ENCODE measurements at places on chromosomes 3 and 15.

- DNase-seq = no peak
Measured at GRCh38 chr15:30979457-30979856, 12.0 kb downstream of the MTMR10 start.

- no peak for DNase-seq
Measured at GRCh38 chr15:27238209-27238608, 267.2 kb downstream of the GABRG3 start.

DNA sequence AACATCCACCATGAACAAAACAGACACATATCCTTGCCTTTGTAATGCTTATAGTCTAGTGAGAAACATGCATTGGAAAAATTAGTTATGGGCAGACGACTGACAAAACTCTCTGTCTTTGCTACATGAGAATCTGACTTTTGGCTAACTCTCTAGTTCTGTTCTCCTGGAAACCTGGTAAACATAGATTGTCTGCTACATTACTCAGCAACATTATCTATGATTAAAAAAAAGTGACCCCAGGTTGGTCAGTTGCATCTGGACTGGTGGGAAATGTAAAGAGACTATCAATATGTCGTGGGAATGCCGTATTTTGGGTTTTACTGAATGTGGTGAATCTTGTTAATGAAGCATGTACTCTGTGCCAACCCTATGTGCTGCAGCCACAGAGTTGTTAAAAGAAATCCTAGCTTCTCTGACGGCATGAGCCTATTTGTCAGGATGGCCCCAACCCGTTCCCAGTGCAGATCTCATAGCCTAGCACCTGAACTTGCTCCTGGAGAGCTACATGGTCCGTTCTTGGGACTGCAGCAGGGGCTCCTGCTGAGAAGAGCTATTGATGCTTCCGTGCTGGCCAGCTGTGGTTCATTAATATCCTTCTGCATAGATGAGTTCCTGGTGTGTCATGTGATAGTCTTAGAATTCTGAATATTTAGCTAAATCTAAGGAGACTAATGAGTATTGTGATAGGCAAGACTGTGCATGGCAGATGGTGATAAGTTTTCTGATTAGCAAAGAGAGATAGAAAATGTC, 311.7 kb upstream of the ZNF717 start:
- no peak for DNase-seq

GRCh38 chr3:23619705-23620637, 185.8 kb upstream of the UBE2E1 start:
- no peak for DNase-seq

GRCh38 chr3:87037652-87038051, 46.7 kb upstream of the VGLL3 start:
- no peak for DNase-seq

DNA sequence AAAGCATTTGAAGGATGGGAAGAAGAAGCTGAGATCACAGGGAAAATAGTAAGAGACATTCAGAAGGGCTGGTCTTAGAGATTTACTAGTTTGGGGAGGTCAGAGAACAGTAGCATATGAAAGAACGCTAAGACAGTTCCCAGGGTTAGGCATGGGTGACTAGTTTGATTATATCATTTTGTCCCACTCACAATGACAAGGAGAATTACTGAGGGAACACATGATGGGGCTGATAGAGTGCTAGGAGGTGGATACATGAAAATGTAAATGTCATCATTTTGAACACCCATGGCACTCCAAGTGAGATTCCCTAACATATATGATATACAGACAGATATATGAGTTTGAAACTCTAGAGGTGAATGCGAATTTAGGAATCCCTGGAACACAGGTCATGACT, 9.3 kb upstream of the TARS3 start:
- DNase-seq = no peak

- DNase-seq = no peak
Measured at GRCh38 chr3:177746337-177746933, 549.2 kb upstream of the TBL1XR1 start.

GRCh38 chr15:99668533-99669182, 64.6 kb downstream of the LYSMD4 start:
- no peak for DNase-seq

DNA sequence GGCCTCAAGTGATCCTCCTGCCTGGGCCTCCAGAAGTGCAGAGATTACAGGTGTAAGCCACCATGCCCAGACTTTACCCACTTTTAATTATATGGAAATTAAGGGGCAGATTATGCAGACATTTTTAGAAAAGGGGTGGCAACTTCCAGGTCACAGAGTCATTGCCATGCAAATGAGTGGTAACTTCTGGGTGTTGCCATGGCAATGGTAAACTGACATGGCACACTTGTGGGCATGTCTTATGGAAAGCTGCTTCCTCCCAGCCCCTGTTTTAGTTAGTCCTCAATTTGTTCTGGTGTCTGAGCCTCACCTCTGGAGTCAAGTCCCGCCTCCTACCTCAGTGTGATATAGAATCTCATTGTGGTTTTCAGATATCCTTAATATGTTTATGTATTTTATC, 49.7 kb downstream of the PCNP start:
- no peak for DNase-seq

- DNase-seq = no peak
Measured at GRCh38 chr15:101070024-101070423, 150.9 kb downstream of the LRRK1 start.

- DNase-seq = no peak
Measured at GRCh38 chr3:66236281-66236680, 15.5 kb downstream of the SLC25A26 start.

GRCh38 chr15:82540055-82540983, at the start of gene RPS17:
Gene RPS17, minus strand, starts transcription at chr15:82540457. Its CDS starts 29 bp downstream, at chr15:82540428.
- DNase-seq = peak; percentile 99

DNA sequence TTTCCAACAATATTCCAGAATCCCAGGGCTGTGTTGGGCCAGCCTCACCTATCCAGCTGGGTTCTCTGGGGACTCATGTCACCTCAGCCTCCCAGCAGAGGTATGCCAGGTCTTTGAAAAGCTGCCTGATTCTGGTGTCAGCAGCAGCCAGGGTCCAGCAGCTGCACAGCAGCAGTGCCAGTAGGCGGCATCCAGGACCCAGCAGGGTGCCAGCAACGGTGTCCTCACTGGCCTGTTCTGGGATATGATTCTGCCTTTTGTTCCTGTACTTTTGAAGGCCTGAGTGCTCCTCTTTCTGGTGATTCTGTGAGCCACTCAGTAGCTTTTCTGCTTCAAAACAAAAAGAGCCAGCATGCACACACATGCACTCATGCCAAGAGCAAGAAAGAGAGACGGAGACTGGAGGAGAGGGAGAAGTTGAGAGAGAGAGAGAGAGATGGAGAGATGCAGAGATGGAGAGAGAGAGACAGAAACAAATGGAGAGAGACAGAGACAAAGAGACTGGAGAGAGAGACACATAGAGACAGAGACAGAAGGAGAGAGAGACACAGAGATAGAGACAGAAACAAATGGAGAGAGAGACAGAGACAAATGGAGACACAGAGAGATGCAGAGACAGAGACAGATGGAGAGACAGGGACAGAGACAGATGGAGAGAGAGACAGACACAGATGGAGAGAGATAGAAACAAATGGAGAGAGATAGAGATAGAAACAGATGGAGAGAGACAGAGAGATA, 205.7 kb downstream of the UACA start:
- no peak for DNase-seq

- no peak for DNase-seq
Measured at GRCh38 chr3:86740751-86741150, 250.2 kb downstream of the VGLL3 start.

DNA sequence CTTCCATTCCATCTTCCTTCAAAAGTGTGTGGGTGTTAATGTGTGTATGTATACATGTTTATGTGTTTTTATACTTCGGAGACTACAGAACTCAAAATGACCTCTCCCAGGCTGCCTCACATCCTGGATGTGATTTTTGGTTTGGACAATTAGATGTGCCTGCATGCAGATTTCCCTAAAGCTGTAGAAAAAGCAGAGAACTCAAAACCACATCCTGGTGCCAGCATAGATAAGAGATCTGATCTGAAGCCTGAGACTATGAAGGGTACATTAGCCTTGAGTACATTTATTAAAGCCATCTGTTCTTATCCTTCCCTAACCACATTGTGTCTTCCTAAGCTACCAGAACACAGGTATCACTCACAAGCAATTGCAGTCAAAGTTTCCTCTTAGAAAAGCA, 319.4 kb upstream of the RASGRP1 start:
- no peak for DNase-seq

DNA sequence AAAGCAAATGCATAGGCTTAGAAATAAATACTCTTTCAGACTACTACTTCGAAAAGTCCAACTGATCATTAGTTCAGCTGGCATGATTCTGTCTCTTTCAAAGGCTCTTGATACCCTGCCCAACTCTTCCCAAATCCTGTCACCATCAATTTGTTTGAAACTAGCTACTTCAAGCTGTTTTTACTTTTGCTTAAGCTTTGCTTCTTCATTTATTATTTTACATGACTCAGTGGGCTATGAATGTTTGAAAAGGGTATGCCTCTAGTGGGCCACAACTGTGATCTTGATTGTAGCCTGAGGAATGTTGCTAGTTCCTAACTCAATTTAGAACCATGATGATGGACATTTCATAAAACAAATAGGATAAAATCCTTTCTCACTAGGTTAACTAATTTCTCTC, 340.8 kb downstream of the NAALADL2 start:
- no peak for DNase-seq

DNA sequence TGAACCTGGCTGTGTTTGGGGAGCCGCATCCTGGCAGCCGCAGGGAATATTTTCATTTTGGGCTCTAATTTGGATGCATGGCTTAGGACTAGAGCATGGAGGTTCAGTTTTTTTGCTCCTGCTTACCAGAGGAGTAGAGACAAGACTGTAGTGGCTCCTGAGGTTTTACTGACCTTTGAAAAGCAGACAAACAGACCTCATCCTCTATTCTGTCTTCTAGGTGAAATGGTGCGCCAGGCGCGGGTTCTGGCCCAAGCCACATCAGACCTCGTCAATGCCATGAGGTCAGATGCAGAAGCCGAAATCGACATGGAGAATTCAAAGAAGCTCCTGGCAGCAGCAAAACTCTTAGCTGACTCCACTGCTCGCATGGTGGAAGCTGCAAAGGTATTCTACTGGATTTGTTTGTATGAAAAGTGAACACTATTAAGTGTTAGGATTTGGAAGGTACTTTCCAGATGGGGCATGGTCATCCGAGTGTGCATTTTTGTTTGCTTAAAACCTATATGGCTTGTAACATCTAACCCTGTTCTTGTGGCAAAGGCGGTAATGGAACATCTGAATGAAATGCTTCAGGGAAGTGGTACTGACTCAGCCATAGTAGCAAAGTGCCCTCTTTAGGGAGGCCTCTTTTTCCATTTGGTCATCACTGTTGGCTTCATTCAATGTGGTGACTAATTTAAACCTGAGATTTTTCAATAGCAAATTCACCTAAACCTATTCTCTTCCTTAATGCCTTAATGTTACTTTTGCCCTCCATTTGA, 330.7 kb upstream of the TPM1 start:
- no peak for DNase-seq

Data from GM06990 (cell line).